ENCODE measurements at places on chromosomes 5 and 9.

- no peak for DNase-seq
Measured at GRCh38 chr9:124457079-124457886, 7.0 kb downstream of the ADGRD2 start.

DNA sequence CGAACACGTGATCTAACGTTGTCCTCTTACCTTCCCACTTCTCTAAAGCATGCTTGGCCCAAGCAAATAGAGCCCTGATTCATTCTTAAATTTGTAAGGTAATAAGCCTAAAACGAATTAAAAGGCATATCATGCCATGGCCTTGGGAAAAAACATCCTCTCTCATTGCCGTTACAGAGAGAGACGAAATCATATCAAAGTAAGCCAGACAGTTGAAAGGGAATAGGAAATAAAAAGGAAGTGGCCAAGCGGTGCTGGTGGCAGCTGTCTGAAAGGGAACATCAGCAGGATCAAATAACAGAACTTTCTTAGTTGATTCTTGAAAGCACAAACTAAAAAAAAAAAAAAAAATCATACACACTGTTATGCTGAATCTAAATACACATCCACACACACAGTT lies 49.1 kb upstream of the CDH6 start:
- no peak for DNase-seq

DNA sequence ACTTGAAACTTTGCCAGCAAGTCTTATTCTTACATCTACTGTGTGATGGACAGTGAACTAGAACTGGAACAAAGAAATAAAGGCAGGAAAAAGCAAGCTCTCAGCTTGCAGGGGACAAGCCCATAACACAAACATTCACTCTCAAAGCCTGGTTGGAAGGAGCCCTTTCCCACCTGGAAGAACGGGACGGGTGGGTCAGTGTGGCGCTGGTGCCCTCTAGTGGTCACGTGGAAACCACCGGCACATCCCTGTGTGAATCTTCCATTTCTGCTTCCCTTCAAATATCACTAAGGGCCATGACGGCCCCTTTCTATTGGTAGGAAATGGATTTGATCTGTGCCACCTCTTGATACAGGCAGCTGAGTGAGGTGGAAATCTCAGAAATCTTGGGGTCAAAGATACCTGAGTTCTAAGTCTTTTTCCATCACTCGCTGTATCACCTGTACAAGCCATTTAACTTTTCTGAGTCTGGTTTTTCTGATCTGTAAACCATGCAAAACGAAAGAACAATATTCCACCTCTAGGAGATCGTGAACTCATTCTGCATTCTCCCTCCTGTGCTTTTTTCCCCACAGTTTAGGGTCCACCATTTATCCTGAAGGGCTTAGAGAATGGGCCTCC lies 211.6 kb downstream of the MSX2 start:
- DNase-seq, result peak; percentile 66

DNA sequence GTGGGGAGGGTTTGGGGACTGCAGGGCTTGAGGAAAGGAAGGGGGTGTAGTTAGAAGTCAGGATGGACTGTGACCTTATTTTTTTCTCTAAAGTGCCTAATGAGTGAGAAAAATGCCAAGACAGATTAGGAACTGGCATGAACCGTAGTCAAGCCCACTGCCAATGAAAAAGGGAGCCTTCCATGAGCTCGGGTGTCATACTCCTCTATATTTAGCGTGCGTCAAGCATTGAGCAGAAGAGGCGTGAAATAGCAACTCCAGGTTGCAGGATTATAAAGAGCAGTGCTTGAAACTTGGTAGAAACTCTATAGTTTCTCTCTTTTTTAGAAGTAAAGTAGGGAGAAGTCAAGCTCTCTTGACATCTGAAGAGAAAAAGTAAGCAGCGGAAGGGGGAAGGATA lies 1.8 kb downstream of the SGCD start:
- no peak for DNase-seq

- no peak for DNase-seq
Measured at GRCh38 chr5:42612750-42613366, 143.8 kb upstream of the CCDC152 start.

GRCh38 chr9:36759141-36759540 lies 186.4 kb downstream of the MELK start:
- DNase-seq, result no peak

DNA sequence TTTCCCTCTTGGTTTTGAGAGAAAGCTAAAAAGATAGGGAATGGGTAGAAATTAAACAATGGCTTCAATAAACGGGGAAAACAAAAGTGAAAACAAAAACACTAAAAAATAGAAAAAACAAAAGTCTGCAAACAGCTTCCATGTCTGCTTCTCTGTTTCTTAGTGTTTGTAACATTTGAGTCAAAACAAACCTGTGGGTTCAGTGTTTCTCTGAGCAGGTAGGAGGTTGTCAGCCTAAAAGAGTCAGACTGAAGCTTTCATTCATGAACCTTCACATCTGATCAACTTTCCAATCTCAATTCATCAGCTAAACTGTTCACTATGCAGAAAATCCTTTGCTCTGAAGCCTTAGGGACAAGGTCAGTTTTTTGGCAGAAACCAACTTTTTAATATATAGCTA lies 102.5 kb upstream of the ADAMTS16 start:
- no peak for DNase-seq

DNA sequence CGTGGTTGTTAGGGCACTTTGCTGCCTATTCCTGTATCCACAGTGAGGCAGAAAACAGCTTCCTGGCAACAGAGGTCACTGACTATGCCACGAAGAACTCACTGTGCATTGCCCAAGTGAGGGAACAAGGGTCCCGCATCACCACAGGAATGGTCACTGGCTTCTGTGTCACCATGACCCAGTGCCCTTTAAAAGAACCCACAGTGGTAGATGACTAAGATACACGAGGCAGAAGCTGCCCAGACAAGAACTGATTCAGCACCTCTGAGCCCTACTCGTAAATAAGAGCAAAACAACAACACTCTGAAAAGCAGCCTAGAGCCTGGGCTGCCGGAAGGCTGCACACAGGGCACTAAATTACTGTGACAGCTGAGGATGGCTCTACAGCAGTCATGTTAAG lies 236.6 kb upstream of the RASEF start:
- DNase-seq, result no peak

Data from NCI-H345 (cell line).